D341Med (cell line): ENCODE measurements at places on chromosomes 4 and X.

- no peak for DNase-seq
Observed at GRCh38 chrX:23435575-23435974, 100.9 kb downstream of the PTCHD1 start.

DNA sequence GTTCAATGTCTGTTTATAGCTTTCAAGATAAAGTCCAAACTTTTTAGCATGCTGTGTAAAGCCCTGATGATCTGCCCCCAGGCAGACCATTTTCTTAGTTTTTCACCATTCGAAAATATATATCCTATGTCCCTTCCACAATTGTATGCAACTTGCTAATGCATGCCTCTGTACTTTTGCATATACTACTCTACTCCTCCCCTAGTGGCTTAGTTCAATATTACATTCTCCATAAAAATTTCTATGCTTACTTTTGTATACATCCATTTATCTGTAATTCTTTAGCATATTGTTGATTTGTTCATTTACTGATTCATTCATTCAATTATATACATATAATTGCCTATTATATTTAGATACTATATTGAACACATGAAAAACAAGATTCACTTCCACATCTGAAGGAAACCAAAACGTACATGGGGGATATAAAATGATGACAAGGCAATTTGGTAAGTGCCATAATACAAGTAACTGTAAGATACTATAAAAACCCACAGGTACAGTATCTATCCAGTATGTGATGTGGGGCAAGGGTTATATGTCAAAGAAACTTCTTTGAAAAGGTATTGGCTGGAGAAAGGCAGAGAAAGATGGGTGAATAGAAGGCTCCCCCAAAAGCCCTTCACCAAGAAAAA is 902.5 kb downstream of the FAM133A start:
- DNase-seq, result no peak

GRCh38 chr4:46505131-46505530 is 115.2 kb upstream of the GABRA2 start:
- no peak for DNase-seq

GRCh38 chr4:141635736-141636081 is 674 bp upstream of the IL15 start:
- DNase-seq, result no peak

DNA sequence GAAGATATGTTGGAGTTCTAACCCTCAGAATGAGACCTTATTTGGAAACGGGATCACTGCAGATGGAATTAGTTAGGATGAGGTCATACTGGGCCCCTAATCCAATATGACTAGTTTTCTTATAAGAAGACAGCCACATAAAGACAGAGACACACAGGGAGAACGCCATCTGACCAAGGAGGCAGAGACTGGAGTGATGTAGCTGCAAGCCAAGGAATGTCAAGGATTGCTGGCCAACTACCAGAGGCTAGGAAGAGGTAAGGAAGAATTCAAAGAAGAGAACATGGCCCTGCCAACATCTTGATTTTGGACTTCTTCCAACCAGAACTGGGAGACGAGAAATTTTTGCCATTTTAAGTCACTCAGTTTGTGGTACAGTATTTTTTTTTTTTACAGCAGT is 152.8 kb upstream of the DIPK2B start:
- no peak for DNase-seq

DNA sequence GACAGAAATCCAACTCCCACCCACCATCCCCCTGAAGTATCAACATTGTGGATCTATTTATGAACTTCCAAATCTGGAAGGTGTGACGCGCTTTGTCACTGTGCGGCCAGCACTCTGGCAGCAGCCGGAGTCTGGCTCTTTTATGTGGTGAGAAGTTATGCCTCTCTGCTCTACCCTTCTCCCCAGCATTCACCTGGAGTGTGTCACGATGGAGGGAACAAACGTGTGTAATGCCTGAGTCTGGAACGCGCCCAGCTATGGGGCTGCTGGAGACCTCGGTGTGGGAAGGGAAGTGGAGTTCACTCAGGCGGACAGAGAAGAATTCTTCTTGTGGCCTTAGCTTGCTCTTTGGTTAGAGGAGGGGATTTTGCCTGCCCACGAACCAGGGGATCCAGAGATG is 222.1 kb upstream of the RPL34 start:
- no peak for DNase-seq

- DNase-seq, result peak; percentile 22
Observed at GRCh38 chr4:13535708-13536361, 8.5 kb downstream of the NKX3-2 start.

DNA sequence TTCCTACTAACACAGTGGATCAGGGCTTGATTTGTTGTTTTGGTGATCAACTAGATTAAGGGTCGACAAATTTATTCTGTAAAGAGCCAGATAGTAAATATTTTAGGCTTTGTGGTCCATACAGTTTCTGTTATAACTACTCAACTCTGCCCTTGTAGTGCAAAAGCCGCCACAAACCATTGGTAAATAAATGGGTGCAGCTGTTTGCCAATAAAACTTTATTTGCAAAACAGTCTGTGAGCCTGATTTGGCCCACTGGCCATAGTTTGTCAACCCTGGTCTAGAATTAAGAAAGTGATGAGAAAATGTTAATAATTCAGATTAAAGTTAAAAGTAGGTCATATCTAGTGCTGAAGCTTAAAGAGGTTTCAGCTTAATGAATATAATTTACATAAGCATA is 84.0 kb upstream of the TRIM2 start:
- no peak for DNase-seq

DNA sequence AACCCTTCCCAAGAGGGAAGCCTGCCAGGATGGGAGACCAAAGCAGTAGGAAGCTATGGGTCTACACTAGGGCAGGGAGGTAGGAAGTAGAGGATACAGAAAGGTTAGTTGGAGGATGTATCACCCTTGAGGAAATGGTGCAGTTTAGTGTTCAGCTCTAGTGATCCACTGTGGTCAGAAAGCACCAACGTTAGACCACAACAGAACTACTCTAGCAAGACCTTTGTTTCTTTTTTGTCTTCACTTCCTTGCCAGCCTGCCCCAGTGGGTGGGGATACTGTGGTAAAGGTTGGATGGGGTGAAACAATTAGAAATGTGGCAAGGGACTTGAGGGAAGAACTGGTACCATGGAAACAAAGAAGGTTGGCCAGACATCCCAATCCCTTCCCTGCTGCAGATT is 83.3 kb downstream of the DDIT4L start:
- DNase-seq, result no peak

GRCh38 chr4:27861802-27862201 is 1001.2 kb downstream of the STIM2 start:
- DNase-seq, result no peak

GRCh38 chr4:139153411-139154133 is 23.4 kb downstream of the ELF2 start:
- DNase-seq, result no peak

GRCh38 chrX:13933352-13933751 is 96.3 kb downstream of the GEMIN8 start:
- DNase-seq, result no peak

- DNase-seq, result no peak
Observed at GRCh38 chr4:25356068-25356467, 21.0 kb upstream of the ANAPC4 start.

DNA sequence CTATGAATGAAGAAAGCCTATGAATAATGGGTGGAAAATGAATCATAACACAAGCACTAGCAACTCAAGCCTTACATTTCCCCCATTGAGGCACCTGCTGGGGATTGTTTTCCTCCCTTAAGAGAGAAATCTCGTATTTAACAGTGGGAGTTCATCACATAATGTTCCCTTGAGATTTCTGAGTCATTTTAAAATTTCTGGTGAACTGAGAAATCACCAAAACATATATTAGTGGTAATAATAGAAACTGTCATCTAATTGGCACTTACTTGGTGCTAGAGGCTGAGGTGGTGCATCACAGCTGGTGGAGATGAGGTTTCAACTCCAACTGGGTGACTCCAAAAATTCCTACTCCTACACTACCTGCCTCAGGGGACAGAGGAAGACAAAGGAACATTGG is 561.3 kb upstream of the LCORL start:
- no peak for DNase-seq

DNA sequence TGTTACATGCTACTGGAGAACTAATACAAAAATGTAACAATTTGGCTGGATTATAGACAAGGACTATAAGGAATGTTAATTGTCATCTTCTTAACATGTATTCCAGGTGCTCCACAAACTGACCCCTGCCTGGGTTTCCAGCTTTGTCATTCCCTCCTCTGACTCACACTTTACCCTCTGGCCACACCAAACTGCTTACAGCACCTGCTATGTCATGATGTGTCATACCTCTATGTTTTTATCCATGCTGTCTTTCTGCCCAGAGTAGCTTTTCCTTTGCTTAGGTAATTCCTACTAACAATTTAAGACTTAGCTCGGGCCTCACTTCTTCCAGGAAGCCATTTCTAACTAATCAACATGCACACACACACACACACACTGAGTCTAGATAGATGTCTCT is 14.0 kb upstream of the SHROOM4 start:
- DNase-seq, result no peak

- DNase-seq, result no peak
Observed at GRCh38 chr4:145663194-145663593, 16.8 kb upstream of the C4orf51 start.

DNA sequence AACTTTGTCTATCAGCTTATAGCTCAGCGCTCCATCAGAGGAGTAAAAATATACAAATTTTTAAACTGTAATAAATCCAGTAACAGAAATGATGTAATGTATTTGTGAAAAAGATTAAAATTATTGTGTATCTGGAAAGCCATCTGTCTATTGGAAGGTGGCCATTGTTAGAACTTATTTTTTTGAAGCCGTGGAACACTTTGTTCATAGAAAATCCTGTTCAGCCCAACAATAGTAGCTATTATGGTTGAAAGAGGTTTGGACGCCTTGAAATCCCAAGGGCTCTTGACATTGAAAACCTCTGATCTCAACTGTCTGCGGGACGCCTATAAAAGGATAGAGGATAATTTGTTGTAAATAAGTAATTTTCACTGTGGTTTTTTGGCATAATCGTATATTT is 98.3 kb downstream of the RAPGEF2 start:
- DNase-seq, result no peak

DNA sequence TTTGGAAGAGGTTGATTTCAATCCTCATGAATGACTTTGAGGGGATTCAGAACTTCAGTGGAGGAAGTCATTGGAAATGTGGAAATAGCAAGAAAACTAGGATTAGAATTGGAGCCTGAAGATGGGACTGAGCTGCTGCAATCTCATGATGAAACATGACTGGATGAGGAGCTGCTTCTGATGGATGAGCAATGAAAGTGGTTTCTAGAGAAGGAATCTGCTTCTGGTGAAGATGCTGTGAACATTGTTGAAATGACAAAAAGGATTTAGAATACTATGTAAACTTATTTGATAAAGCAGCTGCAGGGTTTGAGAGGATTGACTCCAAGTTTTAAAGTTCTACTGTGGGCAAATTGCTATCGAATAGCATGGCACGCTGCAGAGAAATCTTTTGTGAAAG is 27.1 kb downstream of the EVC start:
- no peak for DNase-seq

- no peak for DNase-seq
Observed at GRCh38 chr4:25813448-25814106, 49.2 kb downstream of the SEL1L3 start.

GRCh38 chrX:101550362-101550750 is at the start of gene ARMCX1:
Gene ARMCX1 (plus strand): TSS chrX:101550547. CDS start chrX:101552931, 2,384 bp downstream.
- DNase-seq, result no peak

- DNase-seq, result peak; percentile 75
Observed at GRCh38 chrX:49171752-49172279, at the start of gene PLP2. Gene PLP2 (plus strand): TSS chrX:49171898. CDS start chrX:49172001, 103 bp downstream.
